HL-60 (cell line): ENCODE measurements at places on chromosomes 16 and 17.

- DNase-seq, result no peak
These were observed 19.6 kb upstream of the CCL1 start for GRCh38 chr17:34382621-34383124.

GRCh38 chr17:42750739-42751344 is 6.0 kb upstream of the EZH1 start:
- no peak for DNase-seq

DNA sequence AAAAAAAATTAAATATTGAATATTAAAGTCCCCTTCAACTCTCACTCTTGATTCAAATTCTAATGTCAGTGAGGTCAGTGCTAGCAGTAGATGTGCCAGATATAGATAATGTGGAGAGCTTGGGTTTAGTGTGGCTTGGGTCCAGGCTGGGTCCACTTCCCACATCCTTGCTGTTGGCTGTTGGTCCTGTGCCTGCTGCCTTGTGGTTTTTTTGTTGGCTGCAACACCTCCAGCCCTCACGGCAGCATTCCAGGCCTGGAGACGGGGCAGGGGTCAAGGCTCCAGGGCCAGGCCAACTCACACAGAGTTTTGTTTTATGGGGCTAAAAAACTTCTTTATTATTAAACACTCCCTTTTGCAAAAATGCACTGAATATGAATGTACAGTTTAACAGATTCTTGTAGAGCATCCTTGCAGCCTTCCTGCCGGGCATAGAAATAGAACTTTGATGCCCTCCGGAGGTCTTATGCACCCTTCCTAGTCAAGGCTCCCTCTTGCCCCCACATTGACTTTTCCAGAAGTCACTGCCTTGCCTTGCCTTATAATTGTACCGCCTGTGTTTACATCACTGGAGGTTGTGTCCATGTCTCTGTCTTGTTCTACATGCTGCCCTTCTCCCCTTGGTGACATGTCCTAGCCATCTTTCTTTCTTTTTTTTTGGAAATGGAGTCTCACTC is 25.5 kb upstream of the MYO15B start:
- no peak for DNase-seq

- DNase-seq, result no peak
These were observed 10.3 kb upstream of the RNPS1 start for GRCh38 chr16:2278272-2278608.

DNA sequence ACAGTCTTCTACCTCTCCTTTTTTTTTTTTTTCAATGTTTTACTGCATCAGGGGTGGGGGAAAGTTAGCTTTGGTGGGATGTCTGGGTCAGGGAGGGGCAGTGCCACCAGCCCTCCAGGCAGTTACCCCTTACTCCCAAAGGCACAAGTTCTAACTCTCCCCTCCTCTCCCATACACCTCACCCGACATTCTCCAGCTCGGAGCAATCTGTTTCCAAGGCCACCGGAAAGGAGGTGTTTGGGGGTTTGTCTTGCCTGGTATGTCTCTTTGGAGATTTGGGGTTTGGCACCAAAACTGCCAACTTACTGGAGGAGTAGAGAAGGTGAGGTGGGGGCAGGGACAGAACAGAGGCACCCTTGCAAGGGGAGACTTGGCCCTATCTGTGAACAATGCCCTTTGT is 4.7 kb downstream of the DLX3 start:
- no peak for DNase-seq

- no peak for DNase-seq
These were observed 28.0 kb upstream of the DUSP14 start for GRCh38 chr17:37461668-37462067.

DNA sequence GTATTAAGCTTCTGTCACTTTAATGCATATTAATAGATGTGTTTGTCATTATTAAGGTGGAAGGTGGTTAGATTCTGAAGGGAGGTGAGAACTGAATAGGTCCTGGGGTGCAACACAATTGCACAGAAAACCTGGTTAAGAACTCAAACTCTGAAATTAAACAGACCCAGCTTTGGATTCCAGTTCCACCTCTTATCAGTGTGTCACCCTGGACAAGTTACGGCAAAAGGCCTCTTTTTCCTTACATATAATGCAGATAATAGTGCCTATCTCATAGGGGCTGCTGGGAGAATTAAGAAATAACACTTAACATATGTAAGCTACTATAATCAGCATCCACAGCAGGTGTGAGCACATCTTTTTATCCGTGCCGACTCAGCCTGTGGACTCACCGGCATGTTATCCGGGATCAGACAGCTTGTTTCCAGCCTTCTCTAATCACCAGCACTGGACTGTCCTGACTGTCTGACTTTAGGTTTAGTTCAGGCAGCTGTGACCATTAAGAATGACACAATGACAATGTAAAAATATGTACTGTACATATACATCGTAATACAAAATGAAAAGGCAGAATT is 31.4 kb downstream of the TEX2 start:
- no peak for DNase-seq

DNA sequence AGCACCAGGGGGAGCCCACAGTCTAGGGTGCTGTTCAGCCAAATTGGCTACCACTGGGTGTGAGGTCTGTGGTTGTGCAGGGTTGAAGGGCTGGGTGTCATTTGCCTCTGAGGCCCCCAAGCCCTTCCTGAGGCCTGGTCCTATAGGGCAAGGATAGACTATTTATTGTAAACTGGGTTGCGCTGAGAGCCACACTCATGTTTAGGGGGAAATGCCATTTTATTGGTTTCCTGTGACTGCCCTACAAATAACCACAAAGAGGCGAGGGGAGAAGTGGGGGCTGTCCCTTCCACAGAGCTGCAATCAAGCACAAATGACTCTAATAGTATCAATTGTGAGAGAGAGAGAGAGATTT is 3.6 kb upstream of the ZCCHC14 start:
- DNase-seq, result no peak

DNA sequence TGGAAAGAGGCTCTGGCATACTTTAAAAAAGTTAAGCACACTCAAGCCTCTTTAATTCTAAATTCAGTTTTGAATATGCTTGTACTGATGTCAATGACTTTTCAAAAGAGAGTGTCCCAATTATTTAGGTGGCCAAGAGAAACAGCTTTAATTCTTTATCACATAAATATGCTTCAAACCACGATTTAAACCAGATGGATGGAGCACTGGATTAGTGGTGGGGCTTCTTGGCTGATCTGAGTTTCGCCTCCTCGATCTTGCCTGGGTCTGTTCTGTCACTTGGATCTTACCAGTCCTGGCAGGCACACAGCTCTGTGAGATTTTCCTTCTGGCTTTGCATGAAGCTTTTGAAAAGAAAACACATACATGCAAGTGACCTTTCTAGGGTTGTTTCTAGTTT is 467.8 kb downstream of the MAF start:
- DNase-seq, result no peak

GRCh38 chr17:55285340-55286301 is 20.9 kb downstream of the HLF start:
- DNase-seq, result no peak

DNA sequence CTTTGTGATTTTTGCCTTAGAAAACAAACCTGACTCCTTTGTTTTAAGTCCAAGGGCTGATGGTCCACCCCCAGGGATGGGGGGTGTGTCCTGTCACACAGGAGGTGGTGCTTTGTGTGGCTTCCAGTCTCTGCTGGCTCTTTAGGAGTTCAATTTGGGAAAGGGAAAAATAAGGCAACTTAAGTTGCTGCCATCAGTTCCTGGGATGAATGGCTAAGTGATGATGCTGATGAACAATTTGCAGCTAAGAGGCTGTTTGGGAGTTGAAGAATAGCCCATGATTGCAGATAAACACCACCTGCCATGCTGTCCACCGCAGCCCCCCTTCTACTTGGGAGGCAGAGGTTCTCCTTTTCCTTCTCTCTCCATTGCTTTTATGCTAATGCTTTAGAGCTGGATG is 40.2 kb downstream of the ARL4D start:
- DNase-seq, result no peak

DNA sequence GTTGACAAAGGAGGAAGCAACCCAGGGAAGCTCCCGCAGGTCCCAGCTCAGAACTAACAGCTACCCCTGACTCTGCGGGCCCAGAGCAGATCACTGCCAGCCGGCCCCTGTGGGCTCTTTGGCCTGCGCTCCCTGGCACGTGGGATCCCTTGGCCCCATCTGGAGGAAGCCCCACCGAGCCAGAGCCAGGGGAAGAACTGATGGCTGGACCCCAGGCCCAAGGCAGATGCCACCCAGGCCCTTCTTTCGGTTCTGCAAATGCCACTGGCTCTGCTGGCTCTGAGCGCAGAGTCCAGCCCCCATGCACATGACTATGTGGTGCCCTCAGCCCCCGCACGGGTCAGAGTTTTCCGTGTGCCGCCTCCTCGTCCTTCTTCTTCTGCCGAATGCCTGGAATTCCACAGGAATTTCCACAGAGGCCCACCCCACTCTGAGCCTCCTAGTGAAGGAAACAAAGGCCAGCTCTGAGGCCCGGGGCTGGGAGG is 35.8 kb upstream of the SNN start:
- peak; percentile 34 for DNase-seq

GRCh38 chr17:40219594-40220338 is 662 bp downstream of the WIPF2 start:
- DNase-seq, result peak; percentile 50

GRCh38 chr17:16449121-16449570 is 33.8 kb downstream of the TRPV2 start:
- no peak for DNase-seq

DNA sequence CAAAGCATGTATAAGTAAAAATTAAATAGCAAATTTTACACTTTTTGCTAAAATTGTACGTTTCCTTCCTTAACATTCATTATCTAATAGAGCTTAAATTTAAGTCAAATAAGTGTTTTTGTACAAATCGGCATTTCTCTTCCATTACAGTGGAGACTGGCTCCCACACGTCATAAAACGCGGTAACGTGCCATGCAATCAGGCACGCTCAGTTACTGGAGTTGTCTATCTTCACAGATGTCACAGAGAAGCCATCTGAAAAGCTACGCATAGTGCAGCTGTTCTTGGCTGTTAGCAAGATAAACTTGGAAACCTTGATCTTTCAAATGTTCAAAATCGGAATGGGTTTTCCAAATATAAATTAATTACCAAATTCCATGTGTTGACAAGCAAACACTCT is 165.3 kb downstream of the STX8 start:
- no peak for DNase-seq

DNA sequence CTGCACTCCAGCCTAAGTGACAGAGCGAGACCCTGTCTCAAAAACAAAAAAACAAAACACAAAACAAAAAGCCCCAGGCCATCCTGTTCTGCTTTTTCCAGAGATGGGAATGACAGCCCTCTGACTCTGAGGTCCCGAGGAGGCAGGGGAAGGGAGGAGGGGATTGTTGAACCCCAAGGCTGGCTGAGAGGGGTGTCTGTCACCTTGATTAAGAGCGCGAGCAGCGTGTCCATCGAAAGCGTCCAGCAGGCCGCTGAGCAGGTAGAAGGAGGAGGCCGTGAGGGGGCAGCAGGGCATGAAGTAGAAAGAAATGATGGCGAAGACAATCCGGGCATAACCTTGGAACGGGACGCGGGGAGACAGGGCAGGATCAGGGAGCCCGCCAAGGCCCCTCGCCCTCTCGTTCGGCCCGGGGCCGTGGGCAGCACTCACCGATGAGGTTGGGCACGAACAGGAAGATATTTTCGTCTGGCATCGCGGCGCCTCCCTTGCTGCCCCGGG is 593 bp downstream of the CDIPT start:
- no peak for DNase-seq

GRCh38 chr17:57295526-57296023 is 39.3 kb downstream of the MSI2 start:
- DNase-seq, result no peak

DNA sequence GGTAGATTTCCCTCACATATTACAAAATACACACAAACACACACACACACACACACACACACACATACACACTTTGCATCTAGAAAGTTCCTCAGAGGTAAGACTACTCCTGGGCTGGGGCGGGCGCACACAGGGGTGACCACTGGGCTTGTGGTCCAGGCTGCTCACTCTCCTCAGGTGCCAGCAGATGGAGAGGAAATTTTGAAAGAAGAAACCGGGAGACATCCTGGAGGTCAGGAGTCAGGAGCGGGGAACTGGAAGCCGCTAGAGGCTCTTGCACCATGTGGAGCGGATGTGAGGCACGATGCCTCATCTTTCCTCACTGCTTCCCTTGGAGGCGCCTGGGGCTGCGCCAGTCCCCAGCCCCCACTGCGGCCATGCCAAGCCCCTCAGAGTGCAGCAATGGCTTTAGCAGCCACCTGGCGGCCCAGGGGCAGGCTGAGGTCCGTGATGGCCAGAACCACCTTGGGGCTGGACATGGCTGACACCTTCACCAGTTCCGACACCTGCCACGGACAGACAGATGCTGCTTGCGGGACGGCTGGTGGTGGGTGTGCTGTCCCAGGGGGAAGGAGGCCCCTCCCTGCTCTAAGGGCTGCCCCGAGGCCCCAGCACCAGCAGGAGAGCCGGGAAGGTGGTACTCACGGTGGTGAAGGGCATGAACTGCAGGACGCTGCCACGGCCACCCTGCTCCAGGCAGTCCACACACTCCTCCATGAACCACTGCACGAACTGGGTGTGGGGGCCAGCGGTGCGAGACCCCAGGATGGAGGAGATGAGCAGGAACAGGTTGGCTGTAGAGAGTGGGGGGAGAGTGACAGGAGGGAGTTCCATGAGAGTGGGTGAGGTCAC is 4.1 kb downstream of the CSF3 start:
- DNase-seq, result no peak

- DNase-seq, result no peak
These were observed 15.4 kb upstream of the ARHGAP17 start for GRCh38 chr16:25030420-25031131.

DNA sequence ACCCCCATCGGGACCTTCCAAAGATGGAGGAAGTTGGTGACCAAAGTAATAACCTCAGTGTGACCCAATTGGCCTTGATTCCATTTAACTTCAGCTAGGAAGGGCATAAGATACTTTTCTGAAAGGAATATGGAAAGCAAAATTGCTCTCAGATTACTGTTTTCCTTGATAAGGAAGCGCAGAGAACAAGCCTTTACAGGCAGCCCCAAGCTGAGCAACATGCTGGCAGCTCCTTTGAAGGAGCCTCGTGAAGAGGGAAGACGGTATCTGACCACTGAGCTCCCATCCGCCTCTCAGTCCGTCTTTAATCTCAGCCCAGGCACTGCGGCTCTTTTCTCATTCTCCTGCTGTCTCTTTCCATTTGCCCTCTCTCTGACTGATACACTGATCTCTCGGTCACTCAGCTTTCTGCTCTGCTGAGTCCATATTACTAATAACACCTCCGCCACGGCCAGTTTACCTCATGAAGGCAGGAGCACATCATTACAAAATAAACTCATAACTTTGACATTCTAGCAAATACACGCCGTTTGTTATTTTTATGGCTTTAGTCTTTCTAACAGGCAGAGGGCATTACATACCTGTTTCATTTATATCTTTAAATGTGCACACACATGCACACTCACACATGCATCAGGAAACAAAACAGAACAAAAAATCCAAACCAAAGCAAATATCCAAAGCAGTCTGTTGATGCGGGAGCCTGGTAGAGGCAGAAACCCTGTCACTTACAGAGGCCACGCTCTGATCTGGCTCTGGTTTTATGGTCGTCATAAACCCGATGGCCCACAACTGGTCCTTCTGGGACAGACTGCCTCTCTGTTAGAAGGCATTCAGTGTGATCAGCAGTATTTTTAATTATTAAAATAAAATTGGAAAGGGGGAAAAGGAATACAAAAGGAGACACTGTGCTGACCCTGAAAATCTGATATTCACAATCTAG is 183.2 kb downstream of the AATF start:
- DNase-seq, result no peak
